ENCODE measurements at places on chromosomes 3 and 15.

DNA sequence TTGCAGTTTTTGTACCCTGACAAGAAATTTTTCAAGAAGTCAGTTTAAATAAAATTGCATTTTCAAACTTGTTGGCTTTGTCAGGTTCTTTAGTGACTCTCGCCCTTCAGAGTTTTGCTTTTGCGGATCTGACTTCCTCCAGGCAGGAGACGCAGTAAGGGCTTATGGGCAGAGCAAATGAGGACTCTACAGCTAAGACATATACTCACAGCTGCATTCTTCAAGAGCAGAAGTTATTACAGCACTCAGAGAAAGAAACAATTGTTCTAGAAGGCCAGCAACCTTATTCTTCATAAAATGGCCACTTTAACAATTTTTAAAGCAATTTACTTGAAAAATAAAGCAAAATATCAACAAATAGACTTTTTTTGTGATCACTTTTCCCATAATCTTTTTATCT lies 438.8 kb upstream of the THRB start:
- peak; percentile 2 for DNase-seq

- DNase-seq = no peak
Observed at GRCh38 chr3:58347984-58348383, 15.3 kb downstream of the PXK start.

DNA sequence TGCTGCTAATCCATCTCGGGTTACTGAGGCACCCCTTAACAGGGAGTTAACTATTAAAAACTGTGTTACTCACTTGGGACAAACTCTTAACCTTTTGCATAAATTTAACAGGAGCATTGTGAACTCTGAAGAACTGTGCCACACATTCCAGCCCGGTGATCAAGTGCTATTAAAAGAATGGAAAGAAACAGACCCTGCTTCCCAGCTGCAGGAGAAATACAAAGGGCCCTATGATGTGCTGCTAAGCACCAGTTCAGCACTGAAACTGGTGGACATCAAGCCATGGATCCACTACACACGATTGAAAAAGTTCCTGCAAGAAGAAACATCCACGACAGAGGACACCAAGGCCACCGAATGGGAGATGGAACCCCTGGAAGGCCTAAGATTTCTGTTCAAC lies 114.7 kb upstream of the PLCL2 start:
- DNase-seq = no peak

- DNase-seq = no peak
Observed at GRCh38 chr3:41900265-41900664, 61.6 kb downstream of the ULK4 start.

GRCh38 chr15:93030430-93031102 lies 58.4 kb downstream of the RGMA start:
- peak; percentile 82 for DNase-seq

DNA sequence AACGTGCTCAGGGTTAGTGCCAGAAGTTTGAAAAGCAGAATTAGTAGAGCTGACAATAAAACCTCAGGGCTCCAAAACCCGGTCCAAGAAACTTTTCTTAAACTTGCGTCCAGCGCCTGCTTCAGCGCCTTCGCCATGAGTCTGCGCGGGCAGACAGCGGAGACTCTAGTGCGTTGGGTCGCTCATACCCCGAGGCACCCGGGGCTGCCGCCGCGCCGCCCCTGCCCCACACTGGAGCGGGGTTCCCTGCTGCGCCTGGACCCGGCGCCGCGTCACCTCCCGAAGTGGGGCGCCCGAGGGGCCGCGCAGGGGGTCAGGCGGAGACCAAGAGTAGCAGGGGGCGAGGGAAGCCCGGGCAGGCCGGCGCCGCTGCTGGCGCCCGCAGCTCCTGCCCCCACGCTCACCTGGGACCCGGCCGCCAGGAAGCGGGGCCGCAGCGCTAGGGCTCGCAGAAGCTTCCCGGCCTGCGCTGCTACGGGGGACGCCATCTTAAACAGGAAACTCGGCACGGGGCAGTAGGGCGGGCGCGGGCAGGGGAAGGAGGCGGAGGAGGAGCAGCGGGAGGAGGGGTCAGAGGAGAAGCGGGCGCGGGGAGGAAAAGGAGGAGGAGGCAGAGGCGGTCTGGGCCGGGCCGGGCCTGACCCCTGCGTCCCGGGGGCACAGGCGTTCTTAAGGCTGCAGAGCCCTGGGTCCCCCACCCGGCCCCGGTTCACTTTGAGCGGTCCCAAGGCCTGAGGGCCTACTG lies at the start of gene SUCLG2:
Gene SUCLG2 (minus strand): TSS at position 514 of the 745 bp plus-strand sequence. CDS start 26 bp downstream, at position 488.
- peak; percentile 84 for DNase-seq

GRCh38 chr3:192244591-192244990 lies 482.8 kb downstream of the FGF12 start:
- DNase-seq = peak; percentile 42

- peak; percentile 64 for DNase-seq
Observed at GRCh38 chr3:10783360-10784351, 32.4 kb upstream of the SLC6A11 start.

DNA sequence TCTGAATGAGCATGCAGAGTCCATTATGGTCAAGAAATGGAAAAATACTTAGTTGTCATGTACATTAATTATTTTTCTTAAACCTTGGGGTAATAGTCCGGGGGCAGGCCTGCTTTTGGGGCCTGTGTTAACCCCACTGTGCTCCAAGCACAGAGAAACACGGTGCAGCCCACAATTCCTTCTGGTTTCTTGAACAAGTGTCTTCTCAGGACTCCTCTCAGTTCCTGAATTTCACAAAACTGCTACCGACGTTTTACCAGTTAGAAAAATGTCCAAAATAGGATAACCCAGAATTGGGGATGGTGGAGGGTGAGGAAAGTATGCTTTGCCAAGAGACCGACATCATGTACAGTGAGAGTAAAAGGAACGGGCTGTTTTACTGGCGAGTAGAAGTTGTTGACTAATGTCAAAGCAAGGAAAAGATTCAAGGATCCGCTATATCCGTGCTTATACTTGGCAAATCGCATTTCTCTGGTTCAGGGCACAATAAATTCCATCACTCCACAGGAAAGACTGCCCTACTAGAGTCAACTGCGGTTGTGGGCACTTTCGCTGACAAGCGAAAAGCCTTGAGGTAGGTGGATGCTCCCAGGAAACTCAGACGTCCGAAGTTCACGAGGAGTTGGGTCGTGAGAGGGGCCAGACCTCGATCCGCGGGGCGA lies 495 bp upstream of the NXPE3 start:
- no peak for DNase-seq

DNA sequence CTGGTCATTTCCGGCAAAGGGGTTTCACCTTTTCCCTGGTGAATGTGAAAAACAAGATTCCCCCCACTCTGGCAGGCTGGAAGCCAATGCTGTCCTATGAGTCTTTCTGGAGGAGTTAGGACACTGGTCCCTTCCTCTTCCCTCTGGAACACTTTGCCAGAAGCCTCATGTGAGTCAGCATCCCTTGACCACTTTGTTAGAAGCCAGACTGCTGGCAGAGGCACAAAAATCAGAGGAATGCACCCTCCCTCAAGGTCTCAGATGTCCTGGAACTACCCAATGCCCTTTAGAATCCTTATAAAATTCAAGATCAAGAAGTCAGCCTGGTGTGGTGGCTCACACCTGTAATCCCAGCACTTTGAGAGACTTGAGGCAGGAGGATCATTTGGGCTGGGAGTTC lies 26.6 kb downstream of the ITGB5 start:
- no peak for DNase-seq

DNA sequence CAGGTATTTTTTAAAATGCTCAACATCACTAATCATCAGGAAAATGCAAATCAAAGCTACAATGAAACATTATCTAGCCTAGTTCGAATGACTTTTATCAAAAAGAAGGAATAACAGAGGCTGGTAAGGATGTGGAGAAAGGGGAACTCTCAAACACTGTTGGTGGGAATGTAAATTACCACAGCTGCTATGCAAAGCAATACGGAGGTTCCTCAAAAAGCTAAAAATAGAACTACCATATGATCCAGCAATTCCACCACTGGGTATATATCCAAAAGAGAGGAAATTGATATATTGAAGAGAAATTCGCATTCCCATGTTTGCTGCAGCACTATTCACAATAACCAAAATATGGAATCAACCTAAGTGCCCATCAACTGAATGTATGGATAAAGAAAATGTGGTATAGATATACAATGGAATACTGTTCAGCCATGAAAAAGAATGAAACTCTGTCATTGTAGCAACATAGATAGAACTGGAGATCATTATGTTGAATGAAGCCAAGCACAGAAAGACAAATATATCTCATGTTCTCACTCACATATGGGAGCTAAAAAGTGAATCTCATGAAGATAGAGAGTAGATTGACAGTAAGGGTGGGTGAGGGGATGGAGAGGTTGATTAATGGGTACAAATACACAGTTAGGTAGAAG lies 19.7 kb upstream of the CLN6 start:
- DNase-seq = no peak

Measured in NCI-H82 (cell line).